ENCODE measurements at places on chromosomes 3 and 15.

DNA sequence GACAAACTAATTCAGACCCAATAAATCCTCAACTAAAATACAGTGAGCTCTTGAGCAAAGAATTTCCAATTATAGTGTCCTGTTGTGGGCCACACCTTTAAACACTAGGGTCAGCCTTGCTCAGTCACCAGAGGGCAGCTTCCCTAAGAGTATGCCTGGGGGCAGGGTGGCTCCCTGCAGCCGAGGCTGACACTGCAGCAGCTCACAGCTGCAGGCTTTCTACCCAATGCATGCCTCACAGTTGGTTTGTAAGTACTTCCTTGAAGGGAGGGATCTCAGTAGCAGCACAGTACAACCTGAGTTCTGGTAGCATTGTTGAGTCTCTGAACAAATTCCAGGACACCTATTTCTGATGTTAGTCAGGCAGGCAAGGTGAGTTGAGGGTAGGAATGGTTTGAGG lies 335.6 kb downstream of the TUSC7 start:
- DNase-seq = no peak

DNA sequence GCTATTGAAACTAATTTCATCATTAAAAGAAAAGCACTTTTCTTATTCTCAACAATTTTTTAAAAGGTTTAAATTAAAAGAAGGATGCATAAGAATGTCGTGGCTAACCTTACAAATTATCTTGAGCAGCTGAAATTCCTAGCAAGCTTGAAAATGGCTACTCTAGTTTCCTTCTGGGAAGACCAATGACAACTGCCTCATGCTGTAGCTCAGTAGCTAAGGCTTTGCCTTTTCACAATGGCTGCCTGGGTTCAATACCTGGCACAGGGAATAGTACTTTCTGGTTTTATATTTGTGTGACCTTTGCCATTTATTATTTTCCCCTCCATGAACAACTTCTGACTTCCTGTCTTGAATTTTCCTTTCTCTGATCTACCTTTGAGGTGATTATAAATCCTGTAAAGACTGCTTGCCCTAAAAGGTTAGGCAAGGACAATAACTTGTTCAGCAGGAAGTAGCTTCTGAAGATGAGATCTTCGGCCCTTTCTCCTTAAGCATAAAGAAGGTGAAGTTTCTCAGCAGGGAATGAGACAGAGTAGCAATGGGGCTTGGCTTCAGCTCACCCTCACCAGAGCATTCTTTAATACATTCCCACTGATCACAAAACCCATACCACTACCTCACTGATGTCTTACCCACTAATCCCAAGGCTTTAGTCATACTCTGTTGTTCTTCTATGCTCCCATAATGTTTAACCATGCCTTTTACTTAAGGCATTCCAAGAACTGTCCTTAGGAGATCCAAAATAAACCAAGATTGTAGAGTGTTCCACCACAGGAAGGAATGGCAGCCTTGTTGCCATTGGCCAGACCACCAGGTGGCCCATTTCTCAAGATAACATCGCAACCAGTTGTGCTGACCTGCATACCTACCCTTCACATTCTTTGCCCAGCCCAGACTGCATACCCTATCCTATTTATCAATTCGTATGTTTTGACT lies 276.8 kb downstream of the ULK4 start:
- DNase-seq = no peak

DNA sequence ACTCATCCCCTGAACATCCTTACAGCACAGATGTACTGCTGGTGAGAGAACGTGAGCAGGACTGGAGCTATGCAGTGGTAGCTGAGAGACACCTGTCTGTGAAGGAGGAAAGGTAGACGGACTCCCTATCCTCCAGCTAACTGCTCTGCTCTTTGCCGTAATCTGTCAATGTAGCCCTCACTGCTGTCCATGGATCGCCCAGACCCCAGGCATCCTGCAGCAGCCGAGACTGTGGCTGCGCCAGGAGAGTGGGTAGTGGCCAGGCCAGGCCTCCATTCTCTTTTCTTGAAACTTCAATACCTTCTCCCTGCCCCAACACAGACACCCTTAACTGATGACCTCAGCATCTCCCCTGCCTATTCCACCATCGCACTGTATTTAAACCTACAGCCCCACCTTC lies 44.5 kb downstream of the CRABP1 start:
- DNase-seq = no peak

DNA sequence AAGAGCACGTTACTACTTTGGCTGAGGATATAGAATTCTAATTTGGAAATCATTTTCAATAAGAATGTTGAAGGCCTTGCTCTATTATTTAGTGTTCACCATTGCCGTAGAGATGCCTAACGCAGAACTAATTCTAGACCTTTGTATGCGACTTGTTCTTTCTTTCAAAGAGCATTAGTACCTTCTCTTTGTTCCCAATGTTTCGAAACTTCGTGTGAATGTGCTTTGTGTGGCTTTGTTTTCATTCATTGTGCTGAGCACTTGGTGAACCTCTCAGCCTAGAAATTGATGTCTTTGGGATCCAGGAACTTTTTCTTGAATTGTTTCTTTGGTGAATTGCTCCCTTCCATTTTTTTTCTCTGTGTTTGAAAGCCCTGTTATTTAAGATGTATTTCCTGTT lies 19.8 kb upstream of the PCSK6 start:
- no peak for DNase-seq

DNA sequence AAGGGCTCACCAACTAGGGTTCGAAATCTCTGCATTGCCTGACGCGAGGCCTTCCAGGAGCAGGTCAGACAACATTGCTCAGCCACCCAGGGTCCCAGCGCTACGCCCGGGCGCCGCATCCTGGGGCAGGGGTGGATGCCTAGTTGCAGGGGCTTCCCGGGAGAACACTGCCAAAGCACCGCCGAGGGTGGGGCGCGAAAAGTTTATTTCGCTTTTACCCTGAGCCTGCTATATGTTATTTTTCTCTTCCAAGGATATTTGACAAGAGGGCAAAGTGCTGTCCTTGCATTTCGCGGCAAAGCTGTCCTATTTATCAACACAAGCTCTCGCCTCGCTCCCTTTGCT lies 549 bp upstream of the SOX14 start:
- DNase-seq = no peak

- DNase-seq = no peak
Observed at GRCh38 chr15:63324770-63325169, 47.4 kb downstream of the APH1B start.
